Aorta (tissue), 5 donors: ENCODE measurements at places on chromosomes 7 and 10.

DNA sequence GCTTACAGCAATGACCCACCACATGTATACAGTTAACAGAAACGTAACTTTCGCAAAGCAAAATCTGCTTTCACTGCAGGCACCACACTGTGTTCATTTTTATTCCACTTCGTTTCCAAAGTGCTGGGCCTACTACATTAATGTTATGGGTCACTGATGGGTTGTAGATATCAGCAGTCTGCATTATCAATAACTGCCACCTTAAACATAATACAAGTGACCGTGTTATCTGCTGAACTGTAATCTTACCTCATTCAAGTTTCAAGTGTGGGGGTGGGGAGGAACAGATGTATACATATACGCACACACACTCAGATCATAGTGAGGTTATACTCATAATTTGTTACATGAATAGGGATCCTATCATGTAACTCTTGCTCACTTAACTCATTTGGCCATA is 21.1 kb downstream of the RNF32 start:
- DNase-seq: no peak

- DNase-seq: no peak
These were observed 135.8 kb downstream of the KMT2E start for GRCh38 chr7:105149827-105150226.

DNA sequence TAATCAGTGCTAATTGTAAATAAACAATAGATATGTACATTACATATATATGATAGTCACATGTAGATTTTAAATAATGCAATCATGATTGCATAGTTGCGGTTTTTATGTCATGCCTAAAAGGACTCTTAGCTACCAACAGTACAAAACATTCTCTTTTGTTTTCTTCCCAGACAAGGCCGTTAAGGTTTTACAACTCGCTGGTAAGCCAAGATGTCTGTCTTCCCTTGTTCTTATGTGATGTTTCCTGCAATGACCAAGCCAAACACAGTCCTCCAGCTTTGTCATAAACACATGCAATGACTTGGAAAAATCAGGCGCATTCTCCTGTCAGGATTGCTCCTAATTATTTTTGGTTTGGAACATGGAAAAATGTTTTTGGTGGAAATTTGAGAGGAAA is 192.3 kb upstream of the GLI3 start:
- no peak for DNase-seq

GRCh38 chr7:46810986-46811385 is 770.9 kb downstream of the TNS3 start:
- no peak for DNase-seq

DNA sequence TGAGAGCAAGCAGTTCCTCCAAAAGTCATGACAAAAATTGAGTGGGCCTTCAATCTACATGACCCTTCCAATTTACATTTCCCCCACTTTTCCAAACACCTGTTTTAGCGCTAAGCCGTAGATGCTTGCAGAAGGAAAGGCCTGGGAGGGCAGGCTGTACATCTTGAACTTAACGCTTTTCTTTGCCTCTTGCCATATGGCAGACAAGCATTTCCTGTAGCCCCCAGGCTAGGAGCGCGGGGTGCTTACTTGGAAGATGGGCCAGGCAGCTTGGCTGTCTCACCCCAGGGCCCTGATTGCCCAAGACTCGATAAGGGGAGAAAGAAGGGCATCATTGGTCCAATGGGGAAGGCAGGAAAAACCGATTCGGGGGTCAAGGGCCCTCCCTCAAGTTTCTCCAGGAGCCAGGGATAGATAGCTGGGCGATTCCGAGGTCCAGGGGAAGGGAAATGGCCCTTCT is 1.8 kb downstream of the HOXA10 start:
- DNase-seq: no peak
